Eye (tissue), 1 donor: ENCODE measurements at places on chromosomes 2 and 18.

DNA sequence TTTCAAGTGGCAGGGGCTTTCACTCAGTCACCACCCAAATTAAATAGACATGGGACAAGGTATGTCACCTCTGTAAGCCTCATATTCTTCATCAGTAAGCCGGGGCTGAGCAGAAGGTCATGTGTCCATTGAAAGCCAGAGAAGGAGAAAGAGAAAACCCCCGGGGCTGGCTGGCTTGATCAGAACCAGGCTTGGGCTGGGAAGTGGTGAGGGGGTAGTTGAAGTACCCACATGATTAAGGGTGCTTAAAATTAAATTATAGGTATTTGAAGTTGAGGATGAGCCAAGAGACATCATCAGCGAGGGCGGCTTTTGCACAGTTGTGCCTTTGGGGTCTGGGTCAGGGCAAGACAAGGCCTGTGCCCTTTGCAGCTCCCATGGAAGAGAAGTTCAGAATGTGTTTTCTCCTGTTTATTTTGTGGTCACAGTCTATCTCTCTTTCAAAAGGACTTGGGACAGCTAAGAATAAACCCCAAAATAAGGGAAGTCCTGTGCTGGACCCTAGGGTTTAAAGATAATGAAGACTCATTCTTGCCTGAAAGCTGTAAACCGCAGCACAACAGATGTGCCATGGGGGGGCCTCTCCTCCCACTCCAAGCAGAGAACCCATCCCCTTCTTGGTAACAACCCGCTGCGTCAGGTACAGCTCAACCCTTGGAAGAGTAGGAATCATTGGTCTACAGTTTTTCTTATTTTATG lies 10.7 kb downstream of the DBI start:
- no peak for DNase-seq

DNA sequence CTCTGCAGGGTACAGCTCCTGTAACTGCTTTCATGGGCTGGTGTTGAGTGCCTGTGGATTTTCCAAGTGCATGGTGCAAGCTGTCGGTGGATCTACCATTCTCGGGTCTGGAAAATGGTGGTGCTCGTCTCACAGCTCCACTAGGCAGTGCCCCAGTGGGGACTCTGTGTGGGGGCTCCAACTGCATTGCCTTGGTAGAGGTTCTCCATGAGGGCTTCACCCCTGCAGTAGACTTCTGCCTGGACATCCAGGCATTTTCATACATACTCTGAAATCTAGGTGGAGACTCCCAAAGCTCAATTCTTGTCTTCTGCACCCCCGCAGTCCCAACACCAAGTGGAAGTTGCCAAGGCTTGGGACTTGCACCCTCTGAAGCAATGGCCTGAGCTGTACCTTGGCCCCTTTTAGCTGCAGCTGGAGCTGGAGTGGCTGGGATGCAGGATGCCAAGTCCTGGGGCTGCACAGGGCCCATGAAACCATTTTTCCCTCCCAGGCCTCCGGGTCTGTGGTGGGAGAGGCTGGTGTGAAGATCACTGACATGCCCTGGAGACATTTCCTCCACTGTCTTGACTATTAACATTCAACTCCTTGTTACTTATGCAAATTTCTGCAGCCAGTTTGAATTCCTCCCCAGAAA lies 41.6 kb downstream of the EDAR start:
- no peak for DNase-seq

DNA sequence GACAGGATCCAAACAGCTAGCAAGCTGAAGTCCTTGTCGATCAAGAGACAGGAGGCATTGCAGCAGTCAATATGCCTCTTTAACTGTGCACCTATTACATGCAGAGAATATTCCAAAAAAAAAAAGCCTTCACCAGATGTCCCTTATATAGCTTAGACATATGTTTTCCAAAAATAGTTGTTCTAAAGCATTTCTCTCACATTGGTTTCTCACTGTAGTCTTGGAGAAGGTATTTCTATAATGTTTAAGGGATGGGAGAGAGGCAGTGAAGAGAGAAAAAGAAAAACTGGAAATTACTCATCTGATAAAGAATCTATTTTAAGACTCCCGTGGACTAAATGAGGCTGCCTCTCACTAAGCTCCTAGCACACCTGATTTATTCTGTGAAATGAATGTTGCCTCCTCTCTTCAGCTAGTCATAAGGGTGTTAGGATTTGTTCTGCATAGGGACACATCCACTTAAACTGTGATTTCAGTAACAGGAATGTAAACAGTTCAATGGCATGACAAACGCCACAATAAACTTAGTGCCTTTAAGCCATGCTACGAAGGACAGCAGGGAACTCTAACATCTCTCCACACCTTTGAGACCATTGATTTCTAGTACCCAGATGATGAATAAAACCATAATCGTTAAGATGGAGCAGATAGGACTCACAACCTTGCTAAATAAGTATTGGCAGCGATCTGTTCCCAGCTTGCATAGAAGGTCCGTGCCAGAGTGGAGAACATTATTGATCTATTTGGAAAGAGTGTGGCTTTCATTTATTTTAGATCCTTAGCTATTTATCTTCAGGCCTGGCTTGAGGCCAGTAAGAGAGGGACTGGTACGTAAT lies 98.6 kb upstream of the NCK2 start:
- DNase-seq: no peak

GRCh38 chr18:21684731-21685130 lies 19.8 kb downstream of the ABHD3 start:
- DNase-seq: no peak

- no peak for DNase-seq
Observed at GRCh38 chr2:201931475-201931874, 102.2 kb upstream of the FZD7 start.

- DNase-seq: no peak
Observed at GRCh38 chr2:9228088-9228751, 21.6 kb downstream of the ASAP2 start.

DNA sequence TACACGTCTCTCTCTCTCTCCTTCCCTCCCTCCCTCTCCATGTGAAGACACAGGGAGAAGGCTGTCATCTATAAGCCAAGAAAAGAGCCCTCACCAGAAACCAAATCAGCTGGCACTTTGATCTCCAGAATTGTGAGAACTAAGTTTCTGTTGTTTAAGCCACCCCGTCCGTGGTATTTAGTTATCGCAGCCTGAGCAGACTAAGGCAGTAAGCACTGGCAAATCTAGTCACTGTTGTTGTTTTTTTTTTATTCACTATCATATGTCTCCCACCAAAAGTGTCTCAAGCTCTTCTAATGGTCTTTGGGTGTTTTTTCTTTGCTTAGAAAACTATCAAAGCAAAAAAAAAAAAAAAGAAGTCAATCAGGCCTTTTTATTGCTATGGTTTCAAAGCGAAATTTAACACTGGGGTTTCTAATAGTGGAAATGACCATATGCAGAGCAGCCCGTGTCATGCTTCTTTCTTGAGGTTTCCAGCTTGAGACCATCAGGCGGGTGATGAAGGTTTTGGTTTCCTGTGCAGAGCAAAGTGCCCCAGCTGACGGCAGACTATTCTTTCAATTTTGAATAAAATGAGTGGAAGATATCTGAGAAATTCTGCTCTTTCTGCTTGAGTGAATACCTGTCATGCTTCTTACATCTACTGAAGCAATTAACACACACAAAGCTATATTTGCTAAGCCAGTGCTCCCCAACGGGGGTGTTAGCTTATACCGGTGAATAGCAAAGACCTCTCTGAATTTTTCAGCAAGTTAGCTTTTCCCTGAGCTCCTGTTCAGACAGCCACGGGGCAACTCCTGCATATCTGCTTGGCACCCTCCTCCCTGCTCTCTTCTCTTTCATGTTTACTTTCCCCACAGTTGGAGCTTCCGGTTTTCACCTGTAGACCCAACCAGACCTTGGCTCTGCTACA lies 394.1 kb upstream of the ATP5MC3 start:
- DNase-seq: peak; percentile 41

DNA sequence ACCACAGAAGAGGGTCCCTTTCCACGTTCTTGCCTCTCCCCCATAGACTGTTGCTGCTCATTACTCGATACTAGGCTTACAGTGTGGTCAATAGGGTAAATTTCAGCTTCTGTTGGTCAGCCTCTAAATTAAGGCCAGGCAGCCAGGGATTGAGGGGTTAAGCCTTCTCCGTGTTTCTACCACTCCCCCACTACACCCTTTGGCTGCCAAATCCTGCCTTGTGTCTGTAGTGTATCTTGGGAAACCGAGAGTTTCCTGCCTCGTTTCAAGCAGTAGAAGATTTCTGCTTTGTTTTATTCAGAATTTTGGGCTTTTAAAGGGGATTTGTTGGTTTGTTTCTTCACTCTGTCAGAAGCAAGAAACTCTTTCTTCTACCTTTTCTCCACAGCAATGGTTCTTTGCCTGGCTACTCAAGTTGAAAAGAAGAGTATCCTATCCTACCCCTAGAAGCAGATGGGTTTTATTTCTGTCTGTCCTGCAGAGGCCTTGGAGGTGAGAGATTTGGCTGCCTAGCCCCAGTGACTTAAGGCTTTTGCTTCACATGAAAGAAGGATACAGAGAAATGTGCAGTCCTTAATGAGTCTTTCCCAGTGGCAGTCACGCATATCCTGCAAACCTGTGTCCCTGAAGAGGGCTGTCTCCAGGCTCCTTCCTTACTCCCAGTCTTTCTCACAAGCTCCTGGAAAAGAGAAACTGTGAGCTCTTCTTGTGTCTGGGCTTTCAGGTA lies 261.5 kb upstream of the TANK start:
- DNase-seq: no peak

GRCh38 chr18:3402982-3403451 lies 47.0 kb upstream of the TGIF1 start:
- DNase-seq: no peak

DNA sequence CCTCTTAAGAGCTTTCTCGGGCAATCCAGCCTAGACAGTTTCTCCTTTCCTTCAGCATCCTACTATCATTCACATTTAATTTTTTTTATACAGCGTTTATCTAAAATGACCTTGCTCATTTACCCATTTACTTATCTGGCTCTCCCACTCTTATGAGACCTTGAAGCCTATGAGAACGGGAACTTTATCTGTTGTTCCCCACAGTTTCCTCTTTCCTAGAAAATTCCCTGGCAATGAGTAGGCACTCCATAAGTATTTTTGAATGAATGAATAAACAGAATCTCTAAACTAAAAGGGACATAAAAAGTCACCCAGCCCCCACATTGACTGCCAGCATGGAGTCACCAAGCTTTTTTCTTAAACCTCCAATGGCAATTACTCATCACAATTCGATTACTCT lies 353.2 kb downstream of the METTL4 start:
- no peak for DNase-seq

DNA sequence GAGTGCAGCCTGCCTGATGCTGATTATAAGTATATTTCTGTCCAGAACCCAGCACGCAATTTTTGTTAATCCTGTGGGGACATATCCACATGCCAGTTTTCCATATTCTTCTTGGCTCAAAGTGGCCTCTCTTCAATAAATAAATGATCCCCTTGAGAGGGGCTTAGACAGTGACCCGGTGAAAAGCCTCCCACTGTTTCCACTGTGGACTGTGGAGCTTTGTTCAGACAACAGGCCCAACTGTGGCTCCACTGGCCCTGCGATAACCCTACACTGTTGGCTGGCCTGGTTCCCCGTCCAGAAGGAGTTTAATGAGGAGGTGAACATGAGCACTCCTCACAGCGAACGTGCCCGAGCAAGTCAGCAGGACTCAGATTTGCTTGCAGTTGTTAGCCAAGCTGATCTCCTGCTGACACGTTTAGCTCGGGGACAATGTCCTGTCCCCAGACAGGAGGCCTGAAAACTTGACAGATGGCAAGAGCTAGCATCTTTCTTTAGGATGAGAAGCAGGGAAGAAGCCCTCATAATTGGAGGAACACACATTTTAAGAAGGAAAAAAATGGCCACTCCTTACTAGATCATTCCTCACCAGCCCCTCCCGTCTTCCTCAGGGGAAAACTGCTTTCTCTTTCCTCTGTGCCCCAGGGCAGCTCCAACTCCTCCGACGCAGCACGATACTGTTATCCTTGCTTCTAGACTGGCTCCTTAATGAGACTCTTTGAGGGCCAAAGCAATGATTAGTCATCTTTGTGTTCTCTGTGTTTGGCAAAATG lies 20.0 kb upstream of the MTCL1 start:
- peak; percentile 84 for DNase-seq

GRCh38 chr18:13401826-13402225 lies 183.3 kb downstream of the LDLRAD4 start:
- no peak for DNase-seq
